Activated naive CD4-positive, alpha-beta T cell (primary cell): ENCODE measurements at places on chromosomes 4 and X.

- no peak for DNase-seq
Observed at GRCh38 chr4:6576512-6576911, 1.5 kb downstream of the MAN2B2 start.

DNA sequence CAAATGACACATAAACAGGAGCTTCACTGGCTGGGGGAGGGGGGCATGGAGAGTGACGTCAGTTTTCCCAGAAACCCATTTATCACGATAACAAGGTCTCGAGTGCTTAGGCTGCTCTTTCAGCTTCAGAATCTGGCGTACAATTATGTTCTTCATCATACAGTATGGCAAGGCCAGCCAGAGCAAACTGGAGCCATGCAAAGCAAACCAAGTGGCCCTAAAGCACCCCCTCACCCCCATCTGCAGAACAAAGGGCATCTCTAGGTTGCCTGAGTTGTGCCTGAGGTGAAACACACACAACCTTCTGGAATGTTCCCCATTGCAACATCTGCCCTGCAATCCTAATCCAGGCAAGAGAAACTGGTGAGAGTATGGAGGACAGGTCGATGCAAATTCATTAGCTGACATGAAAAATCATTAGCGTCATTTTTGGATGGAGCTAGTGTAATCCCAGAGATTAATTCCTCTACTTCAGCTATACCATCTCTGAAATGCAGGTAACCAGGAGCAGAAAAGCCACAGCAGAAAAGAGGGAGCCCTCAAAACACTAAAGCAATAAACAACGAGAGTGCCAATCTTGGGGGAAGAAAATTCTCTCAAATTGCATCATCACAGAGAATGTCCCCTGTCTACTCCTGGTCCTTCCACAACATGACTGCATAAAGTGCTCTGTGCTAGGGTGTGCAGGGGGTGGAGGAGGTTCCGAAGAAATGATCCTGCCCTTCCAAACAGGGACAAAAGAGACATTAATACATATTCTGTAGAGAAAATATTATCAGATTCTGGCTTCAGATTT lies 1.8 kb downstream of the SEPTIN6 start:
- peak; percentile 4 for DNase-seq

DNA sequence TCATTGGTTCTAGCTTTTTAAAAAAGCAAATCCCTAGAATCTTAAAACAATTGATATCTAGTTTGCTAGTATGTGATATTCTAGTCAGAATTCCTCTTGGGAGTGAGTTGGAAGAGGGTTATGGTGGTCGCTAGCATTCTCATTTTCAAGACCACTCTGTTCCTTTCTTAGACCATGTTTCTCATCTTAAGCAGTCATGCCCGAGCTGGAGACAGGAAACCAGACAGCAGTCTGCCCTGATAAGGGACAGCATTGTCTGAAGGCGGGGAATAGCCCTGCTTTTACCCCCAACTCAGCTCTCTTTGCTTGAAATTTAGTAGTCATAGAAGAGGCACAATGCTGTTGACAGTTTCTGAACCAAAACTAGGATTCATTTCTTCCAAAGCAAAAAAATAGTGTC lies 5.2 kb downstream of the KLF3 start:
- DNase-seq, result no peak

DNA sequence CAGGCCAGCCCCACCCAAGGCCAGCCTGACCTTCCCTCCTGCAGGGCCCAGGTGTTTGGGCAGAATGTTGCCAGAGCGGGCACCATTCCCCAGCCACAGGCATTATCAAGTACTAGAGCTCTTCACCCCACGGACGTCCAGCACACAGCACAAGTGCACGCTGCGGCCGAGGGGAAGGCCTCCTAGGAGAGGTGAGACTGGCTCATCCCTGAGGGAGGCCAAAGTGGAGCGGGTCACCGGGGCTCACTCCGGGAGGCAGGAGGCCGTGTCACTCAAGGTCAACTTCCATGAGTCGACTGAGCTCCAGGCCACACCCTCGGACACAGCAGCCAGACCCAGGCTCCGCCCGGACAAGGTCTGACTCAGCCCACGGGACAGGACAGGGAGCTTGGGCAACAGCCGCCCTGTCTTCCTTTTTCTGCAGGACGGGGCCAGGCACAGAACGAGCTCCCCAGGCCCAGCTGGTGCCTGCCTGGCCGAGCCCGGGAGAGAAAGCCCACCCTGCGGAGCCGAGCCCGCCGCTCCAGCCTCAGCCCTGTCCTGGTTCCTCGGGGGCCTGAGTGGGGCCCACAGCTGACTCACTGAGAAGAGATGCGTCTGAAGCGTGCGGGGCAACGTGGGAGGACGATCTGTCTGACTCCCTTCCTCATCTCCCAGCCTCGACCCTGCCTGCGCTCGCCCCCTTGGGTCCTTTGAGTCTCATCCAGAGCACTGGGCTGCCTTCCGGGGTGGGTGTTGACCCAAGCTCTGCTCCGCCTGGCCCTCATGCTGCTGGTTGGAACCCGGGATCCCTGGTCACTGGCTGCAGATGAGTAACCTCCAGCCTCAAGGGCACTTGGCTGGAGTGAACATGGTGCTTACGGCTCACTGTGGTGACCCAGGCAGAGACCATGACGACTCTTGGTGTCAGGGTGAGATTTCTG lies 1.6 kb downstream of the SLC49A3 start:
- DNase-seq, result no peak

DNA sequence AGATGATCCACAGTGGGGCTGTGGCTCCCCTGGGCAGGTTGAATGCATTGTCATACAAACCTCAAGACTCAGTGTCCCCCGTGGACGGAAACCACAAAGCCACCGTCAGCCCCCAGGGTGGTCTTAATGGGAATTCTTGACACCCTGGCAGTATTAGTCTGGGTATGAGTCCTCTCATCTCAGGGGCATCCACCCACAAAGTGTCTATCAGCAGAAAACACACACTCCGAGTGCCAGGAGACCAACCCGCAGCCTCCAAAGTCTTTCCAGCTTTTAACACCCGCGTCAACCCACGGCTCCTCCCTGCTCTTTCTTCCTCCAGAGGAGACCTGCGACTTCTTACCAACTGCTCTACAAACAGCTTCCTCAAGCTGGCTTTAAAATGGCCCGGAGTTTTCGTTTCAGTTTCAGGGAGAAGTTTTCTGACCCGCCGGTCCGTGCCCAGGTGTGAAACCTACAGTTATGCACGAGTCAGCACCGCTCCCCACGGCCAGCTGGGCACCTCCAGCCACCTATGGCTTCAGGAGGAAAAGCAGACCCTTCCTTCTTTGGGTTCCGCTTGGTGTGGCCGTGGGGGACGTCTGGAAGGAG lies 14.4 kb upstream of the ASMTL start:
- DNase-seq, result no peak

DNA sequence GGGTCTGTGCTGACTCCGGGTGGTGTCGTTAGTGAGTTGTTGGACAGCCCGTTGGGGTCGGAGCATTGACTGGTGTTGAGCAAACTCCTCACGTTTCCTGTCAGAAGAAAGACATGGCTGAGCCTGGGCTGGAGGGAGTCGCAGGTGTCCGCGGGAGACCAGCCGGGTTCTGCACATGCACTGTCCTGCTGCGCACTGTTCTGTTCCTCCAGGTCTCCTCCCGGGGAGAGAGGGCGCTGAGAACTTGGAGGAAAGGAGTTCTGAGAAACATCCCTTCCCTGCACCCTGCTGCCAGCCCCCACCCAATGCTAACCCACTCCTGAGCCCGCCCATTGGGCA lies 1.1 kb downstream of the ZNF141 start:
- DNase-seq, result no peak

DNA sequence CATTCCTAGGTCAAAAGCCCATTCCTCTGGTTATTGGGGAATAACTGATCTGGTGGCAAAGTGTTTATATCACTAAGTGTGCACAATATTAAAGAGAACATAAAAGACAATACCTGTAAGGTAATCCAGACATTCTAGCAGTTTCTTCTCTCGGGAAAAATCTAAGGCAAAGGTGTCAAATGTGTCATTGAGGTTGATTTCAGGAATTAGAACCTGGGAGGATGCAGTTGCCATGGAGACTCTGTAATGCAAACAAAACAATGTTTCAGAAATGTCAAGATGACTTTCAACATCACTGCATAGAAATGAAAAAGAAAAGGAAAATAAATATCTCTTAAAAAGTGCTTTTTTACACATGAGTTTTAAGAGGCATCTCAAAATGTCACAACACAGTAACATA lies 145.9 kb downstream of the MID1 start:
- no peak for DNase-seq

DNA sequence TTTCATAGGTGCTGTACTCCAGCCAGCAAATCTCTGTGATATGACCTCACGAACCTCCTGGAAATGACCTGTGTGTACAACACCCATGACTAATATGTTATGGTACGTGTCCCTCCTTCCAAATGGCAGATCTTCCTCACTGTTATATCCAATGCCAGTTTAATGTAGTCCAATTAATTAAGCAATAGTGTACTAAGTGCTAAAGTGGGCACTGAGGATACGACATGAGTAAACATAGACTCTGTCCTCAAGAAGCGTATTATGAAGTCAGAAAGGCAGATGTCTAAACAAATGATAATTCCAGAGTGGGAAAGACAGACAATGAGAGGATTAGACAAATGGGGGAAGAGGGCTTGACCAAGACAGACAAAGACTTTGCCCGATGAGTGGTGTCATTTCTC lies 33.9 kb downstream of the GPRIN3 start:
- DNase-seq, result no peak

DNA sequence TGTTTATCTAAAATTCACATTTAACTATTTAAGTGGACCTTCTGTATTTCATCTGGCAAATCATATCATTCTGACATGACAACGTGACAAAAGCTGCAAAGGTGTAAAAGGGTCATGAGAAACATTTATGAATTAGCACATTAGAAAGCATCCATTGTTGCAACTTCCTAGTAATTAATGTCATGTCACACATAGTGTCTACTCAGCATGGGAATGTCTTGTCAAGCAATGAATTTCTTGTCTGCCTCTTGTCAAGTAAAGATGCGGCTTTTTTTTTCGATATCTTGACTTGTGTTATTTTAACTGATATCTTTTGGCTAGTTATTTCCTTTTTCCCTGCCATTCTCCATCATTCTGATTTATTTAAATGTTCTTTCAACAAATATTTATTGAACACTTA lies 463.5 kb upstream of the CXorf51B start:
- no peak for DNase-seq

GRCh38 chrX:122517786-122518185 lies 666.3 kb upstream of the GRIA3 start:
- no peak for DNase-seq

- DNase-seq, result no peak
Observed at GRCh38 chrX:14851526-14851925, 21.3 kb downstream of the FANCB start.

GRCh38 chr4:11354531-11354930 lies 74.2 kb downstream of the HS3ST1 start:
- DNase-seq, result no peak

DNA sequence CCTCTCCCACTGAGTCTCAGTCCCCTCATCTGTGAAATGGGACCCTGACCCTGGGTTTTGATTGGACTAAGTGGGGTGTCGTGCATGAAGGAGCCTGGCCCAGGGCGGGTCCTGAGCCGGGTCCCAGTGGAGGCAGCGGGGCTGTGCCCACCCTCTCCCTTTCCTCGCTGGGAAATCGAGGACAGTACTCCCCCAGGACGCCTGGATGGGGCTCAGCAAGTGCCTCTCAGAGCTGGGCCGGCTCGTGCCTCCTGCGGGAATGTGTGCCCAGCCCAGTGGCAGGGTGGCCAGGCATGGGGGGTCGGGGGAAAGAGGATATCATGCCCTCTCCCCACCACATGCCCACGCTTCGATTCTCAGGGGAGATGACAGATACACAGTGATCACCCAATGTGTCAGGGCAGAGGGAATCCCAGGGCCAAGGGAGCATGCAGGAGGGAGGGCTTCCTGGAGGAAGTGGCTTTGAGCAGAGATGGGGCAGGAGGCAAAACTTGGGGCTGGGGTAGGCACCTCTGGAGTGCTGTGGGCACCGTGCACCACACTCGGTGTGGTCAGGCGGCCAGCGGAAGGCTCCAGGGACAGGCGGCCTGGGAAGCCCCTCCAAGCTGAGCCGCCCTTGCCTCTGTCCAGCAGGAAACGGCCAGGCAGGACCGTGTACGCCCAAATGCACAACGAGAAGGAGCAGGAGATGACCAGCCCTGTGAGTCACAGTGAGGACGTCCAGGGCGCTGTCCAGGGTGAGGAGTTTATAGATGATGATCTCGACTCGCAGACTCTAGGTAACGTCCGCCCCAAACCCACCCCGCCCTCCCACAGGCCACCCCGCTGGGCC lies 203.0 kb downstream of the AFAP1 start:
- DNase-seq, result no peak

DNA sequence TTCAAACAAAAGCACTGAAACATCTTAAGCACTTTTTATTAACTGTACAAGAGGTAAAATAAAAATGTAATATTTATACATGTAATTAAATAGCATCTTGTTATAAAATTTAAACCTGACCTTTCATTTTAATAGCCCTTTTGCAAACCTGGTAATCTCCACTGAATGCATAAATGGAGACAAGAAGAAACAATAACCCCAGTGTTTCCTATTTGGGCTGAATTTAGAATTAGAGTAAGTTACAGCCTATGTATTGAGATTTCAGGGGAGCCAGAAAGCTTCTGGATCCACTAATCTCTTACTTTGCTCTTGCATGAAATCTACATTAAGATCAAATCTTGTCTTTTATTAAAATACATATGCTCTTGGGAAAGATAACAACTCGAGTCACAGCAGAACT lies 261.8 kb downstream of the ADGRL3 start:
- DNase-seq, result no peak

GRCh38 chr4:77877771-77878565 lies 15.3 kb downstream of the MRPL1 start:
- DNase-seq, result no peak

DNA sequence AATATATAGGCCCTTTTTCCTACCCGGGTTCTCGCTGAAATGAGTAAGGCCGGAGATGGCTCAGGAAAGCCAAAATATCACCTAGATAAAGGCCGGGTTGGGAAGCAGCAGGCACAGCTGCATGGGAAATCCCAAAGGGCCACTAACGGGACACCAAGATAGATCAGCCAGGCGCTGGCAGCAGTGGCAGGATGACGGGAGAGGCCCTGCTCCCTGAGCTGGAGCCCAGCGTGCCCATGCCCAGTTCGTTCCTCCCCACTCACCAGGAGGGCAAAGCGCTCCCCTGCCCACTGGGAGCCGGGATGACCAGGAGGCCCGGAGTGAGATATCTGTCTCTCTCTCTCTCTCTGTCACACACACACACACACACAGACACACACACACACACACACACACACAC lies 109.8 kb downstream of the DCTD start:
- no peak for DNase-seq

- DNase-seq, result no peak
Observed at GRCh38 chrX:42934020-42934726, 156.2 kb upstream of the PPP1R2C start.

DNA sequence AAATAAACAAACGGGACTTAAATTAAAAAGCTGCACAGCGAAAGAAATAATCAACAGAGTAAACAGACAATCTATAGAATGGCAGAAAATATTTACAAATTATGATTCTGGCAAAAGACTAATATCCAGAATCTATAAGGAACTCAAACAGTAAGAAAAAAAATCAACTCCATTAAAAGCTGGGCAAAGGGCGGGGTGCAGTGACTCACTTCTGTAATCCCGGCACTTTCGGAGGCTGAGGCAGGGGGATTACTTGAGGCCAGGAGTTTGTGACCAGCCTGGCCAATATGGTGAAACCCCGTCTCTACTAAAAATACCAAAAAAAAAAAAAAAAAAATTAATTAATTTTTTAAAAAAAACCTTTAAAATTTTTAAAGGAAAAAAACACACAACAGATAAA lies 109.0 kb downstream of the ATP11C start:
- no peak for DNase-seq
